ENCODE measurements at places on chromosomes 5 and 9.

DNA sequence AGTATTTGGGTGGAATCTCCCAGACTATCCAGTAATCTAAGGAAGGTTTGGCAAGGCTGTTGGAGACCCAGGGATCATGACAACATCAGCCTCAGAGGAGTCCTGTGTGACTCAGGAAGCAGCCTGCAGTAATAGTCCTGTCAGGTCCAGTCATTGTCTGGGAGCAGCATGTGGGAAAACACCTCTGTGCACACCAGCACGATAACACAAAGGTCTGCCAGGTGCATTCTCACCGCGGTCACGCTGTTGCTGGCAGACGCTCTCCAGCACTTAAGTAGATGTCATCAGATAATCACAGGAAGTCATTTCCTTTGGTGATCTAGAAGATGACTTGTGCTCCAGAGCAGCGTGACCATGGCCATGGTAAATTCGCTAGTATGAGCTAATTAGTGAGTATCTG is 99.2 kb upstream of the IQGAP2 start:
- no peak for DNase-seq

GRCh38 chr5:173627860-173628392 is 11.5 kb upstream of the BOD1 start:
- DNase-seq: no peak

GRCh38 chr9:126049088-126049487 is 277.5 kb upstream of the MVB12B start:
- no peak for DNase-seq

DNA sequence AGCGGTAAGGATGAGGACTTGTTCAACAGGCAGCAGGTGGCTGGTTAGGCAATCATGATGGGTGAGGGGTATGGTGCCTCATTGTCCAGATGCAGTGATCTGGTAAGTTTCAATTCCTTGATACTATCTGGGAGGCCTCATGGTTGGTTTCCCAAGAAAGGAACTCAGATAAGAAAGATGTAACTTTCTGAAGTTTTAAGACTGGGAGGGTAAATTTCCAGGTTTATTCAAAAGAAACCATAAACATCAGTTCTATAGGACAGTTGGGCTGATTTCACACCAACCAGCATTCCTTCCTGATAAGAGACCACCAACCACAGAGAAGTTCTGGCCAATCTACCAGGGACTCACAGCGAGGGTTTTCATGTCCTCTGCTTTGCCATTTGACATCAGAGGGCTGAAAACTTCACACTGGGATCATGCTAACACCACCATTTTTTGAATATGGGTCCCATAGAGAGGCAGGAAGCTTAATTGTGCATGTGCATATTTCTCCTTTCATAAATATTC is 773 bp upstream of the AGGF1 start:
- DNase-seq: no peak

DNA sequence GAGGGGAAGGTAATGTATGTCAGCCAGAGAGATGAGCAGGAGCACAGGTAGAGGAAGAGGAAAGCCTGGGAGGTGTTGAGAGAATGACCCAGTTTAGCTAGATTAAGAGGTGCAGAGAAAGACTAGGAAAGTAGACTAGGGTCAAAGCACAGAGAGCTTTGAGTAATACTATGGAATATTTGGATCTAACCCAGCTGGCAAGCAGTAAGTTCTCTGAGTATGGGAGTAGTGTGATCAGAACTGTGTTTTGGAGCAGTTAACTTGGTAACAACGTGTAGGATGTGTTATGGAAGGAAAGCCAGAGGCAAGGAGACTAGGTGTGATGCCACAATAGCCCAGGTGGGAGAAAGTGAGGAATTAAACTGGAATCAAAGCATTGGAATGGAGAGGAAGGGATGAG is 84.9 kb upstream of the PTGER4 start:
- no peak for DNase-seq

GRCh38 chr5:73388306-73388684 is 60.3 kb downstream of the FOXD1 start:
- DNase-seq: no peak

DNA sequence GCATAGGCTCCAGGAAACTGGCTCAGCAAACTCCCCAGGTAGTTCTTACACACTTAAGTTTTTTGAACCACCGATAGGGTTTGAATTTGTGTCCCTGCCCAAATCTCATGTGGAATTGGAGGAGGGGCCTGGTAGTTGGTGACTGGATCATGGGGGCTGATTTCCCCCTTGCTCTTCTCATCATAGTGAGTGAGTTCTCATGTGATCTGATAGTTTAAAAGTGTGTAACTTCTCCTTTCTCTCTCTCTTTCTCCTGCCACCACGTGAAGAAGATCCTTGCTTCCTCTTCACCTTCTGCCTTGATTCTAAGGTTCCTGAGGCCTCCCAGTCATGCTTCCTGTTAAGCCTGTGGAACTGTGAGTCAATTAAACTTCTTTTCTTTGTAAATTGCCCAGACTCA is 22.4 kb upstream of the HACD4 start:
- DNase-seq: no peak

DNA sequence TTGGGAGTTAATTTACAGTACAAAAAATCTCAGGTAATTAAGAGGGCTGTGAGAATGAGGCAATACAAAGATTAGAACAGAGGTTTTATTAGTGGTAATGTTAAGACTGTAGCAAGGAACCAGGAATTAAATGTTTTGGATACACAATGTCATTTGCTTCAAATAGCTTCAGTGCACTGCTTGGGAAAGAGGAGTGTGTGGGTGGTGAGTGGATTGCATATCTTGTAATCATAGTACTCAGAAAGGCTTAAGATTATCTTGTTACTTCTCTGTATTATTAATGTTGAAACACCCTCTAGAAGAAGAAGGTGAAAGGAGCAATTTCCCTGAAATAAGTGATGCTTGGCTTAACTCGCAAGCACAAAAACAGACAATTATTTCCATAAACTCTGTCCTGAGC is 21.0 kb upstream of the TBCA start:
- no peak for DNase-seq

DNA sequence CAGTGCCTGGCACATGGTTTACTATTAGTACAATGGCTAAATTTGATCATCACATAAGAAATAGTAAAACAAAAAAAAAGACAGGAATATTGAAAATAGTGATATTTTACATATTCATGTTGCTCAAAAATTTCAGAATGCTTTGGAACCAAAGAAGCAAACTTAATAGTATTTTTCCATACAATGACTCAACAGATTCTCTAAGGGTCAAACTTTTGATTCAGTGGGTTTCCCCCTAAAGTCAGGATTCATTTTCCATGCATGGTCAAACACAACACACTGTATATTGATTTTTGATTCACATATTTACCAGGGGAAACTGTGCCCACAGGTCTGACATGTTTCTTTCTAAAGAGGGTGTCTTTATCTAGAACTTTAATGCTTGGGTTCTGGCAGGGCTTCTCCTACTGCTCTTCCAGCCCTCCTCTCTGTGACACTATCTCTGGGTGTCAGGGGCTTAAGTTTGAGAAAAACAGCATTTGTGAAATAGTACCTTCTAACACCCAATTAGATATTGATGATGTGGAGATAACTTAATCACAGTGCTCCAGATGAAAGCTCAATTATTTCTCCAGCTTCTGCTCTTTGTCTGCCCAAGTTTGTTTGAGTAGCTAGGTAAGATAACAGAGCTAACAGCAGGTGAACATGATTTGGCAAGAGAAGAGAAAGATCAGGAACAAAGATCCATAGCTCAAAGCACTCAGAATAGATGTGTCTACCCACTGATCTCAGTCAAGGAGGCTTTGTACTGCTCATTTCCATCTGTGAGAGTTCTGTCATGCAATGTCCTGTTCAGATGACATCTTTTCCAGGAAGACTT is 35.5 kb upstream of the ELL2 start:
- no peak for DNase-seq

DNA sequence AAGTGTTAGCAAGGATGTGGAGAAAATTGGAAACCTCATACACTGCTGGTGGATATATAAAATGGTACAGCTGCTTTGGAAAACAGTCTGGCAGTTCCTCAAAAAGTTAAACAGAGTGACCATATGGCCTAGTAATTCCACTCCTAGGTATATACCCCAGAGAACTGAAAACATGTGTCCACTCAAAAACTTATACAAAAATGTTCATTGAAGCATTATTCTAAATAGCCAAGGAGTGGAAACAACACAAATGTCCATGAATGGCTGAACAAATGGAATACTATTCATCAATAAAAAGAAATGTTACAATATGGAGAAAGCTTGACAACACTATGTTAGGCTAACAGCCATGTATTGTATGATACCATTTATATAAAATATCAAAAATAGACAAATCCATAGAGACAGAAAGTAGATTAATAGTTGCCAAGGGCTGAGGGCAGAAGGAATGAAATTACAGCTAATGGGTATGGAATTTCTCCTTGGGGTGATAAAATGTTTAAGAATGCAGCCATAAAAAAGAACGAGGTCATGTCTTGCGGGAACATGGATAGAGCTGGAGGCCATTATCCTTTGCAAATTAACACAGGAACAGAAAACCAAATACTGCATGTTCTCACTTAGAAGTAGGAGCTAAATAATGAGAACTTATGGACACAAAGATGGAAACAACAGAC is 33.6 kb upstream of the FBP1 start:
- DNase-seq: no peak

- DNase-seq: no peak
These were observed 70.2 kb upstream of the AGXT2 start for GRCh38 chr5:35117967-35118366.

All from stimulated activated CD8-positive, alpha-beta memory T cell treated with anti-CD3 and anti-CD28 coated beads, Interleukin-4, amount 100 ng/mL, for 1 hour (primary cell).